ENCODE measurements at places on chromosomes 4 and X.
A peak's percentile ranks its signal among the peaks of the same experiment; 100 is the strongest.

DNA sequence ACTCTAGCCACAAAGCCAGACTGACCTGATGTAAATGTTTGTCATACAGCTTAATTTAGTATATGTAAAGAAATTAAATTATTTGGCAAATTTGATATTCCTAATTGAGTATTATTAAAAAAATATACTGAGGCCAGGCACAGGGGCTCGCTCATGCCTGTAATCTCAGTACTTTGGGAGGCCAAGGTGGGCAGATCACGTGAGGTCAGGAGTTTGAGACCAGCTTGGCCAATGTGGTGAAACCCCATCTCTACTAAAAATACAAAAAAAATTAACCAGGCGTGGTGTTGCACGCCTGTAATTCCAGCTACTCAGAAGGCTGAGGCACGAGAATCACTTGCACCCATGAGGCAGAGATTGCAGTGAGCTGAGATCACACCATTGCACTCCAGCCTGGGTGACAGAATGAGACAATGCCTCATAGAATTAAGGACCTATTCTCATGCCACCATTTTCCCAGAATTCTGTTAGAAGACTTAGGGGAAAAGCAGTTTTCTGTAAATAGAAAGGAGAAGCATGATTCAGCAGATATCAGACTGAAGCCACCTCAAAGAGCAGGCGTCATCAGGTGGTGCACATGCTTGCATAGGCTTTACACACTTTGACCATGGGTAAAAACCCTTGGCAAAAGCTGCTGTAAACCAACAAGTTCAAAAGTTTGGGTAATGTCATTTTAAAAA, 6.1 kb downstream of the UBQLN2 start:
- DNase-seq, result peak; percentile 4

DNA sequence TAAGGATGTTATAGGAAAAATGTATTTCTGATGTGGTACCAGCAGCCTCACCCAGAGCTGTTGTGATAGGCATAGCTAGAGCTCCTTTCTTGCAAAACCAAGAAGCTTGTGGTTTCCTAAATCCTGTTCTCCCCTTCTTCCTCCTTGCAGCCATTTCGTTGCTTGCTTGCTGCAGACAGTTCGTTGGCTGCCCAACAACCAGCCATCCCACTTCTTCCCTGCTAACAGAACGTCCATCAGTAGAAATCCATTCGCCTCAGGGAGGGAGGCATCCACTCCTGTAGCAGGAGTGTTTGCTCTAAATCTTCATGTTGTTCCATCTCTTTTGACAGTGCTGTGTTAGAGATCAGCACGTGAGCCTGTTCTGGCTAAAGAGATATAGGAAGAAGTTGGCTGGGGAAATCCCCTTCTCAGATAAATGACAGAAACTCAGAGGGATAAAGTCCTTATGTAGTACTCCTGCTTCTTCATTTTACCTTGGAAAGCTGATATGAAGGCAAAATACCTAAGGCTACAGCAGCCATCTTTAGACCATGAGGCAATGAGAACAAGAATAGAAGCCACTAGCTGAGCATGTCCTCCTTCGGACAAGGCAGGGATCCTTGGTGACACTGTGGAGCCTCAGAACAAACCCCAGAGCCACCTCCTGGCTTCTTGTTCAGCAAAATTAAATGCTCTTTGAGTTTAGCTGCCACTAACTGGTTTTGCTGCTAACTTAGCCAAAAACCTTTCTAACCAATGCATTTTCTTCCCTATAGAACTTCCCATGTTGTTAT, 68.4 kb upstream of the RELL1 start:
- DNase-seq, result no peak

DNA sequence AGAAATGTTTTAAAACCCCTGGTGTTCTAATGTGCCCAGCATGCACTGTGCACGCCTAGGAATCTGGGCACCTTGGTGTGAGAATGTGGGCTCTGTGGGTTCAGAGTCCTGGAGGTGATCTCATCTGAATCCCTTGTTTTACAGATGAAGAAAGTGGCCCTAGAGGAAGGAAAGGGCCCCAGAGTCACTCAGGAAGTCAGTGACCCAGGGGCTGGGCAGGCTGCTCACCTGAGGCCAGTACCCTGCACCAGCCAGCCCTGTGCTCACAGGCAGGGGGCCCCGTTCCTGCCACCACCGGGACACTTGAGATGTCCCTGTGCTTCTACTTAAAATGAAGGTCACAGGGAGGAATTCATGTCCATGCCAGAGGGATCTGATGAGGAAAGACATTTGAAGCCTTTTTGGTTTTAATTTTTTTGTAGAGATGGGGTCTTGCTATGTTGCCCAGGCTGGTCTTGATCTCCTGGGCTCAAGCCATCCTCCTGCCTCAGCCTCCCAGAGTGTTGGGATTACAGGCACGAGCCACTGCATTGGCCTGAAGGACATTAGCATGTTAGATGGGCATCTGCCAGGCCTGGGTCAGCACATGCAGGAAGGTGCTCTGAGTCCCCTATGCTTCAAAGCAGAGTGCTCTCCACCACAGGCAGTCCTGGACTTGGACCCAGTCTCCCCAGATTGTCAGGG, 7.4 kb upstream of the S100P start:
- no peak for DNase-seq

DNA sequence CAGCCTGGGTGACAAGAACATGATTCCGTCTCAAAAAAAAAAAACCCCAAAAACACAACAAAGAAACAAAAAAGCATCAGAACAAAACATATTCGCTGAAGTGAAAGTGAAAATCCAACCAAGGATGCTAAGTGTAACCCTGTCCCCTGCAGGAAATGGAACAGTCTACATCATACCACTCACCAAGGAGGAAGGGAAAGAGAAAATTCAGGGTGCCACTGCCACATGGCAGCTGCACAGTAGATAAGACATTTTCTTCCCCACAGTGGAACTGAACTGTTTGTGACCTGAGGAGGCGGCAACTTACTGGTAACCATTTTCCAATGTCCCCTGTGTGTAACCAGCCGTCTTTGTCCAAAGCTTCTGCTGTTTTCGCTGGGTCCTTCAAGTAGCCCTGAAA, 28.2 kb upstream of the CENPU start:
- peak; percentile 34 for DNase-seq

- no peak for DNase-seq
Measured at GRCh38 chr4:48109413-48110263, 24.4 kb downstream of the TXK start.

DNA sequence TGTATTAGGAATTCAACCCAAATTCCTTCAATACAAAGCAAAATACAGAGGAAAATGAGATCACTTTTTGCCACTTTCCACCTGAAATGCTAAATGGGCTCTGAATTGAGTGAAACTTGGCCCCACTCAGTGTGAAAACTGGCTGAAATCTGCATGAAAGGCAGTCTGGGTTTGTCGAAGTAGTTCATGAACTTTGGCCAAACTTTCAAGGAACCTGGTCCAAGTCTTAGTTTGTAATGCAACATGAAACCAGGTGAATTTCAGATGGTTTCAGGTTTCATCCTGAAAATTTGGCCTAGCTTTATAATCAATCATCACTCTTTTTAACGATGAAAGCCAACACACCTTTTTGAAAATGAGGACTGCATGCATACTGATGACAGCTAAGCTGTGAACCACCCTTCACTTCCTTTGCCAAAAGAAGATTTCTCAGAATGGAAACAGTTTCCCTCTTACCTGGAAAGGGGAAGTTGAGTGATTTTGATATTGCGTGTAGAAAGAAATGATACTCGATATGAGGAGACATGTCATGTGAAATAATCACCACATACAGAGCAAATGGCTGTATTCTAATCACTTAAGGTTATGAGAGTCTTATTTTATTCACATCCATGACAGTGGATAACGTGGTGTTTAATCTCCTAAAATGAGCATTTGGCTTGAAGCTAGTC, 209.9 kb upstream of the ETNPPL start:
- no peak for DNase-seq

DNA sequence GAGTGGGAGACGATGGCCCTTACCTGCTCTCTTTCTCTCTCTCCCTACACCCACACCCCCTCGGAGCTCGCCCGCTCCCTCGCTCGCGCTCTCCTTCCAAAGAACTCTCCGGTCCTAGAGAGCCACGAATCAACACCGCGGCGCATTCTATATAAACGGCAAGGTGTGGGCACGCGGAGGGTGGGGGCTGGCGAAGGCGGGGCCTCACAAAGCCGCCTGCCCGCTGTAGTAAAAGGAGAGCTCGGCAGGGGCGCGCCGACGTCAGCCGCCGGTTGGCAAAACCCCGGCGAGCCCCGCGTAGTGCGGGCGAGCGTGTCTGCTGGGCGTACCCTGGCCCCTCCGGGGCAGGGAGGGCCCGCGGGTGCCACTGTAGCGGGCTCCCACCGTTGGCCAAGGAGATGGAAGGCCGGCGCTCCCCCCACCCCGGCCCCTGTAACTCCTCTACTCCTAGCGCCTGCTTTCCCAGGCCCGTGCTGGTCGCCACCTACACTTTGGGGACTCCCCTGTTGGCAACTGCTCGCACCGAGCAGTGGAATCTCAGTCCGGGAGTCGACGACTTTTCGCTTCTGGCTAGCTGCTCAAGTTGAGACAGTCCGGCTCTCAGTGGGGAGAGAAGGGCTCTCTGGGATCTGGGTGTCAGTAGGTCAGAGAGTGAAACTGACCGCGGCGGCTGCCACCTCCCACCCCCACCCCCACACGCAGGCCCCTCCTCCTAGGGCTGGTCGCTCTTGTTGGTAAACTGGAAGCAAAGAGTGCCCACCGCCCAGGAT, 325.5 kb upstream of the F9 start:
- peak; percentile 22 for DNase-seq

GRCh38 chr4:129804461-129804981, 708.6 kb downstream of the C4orf33 start:
- DNase-seq, result no peak

- DNase-seq, result no peak
Measured at GRCh38 chr4:168383510-168383909, 65.0 kb upstream of the DDX60 start.

DNA sequence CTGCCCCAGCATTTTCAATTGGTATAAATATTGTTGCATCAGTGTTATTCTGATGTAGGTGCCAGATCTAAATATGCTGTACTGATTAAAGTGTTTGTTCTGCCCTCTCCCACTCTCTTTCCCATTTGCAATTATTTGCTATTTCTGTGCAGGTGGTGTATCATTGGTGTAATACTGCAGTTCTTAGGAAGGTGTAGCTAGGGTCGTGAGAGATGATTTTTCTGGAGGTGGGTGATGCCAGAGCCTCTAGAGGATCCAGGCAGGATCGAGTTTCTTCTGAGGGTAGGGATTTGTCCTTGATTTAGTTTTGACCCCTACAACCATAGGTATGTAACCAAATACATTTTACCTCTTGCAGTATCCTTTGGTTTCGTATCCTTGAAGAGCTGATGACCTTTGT, 1.9 kb downstream of the SMAD1 start:
- no peak for DNase-seq

- DNase-seq, result peak; percentile 29
Measured at GRCh38 chr4:123430031-123430430, 33.4 kb downstream of the SPRY1 start.

DNA sequence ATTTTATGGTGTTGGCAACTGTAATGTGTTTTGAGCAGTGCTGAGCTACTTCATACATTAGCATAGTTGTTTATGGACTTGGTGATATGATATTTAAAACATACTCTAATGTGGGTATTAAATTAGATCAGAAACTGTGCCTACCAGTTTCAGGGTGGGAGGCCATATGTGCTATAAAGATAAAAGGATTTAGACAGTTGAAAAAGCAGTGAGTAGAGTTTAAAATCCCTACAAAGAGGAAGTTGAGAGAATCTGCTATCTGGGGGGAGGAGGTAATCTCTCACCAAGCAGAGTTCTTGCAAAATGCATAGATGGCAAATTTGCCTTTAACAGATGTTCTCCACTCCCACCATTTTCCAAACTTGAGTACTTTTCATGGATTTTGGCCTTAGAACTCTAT, 154.5 kb downstream of the SPOCK3 start:
- no peak for DNase-seq

GRCh38 chr4:38452542-38452941, 211.5 kb upstream of the KLF3 start:
- DNase-seq, result no peak
